Naive B cell (primary cell): ENCODE measurements at places on chromosomes 13 and 19.

DNA sequence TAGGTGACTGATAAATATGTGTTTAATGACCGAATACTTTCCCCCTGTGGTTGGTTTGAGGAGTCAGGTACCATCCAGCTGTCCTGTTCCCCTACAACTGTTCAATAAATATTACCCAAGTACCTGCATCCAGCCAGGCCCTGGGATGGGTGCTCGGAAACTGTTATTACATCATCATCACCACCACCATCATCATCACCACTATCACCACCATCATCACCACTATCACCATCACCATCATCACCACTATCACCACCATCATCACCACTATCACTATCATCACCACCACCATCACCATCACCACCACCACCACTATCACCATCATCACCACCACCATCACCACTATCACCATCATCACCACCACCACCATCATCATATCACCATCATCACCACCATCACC, 4.1 kb downstream of the NTN5 start:
- H3K36me3 ChIP-seq: no peaks in the 10 kb centered on the region
- no peak for DNase-seq
- H3K4me3 ChIP-seq: no peak overlapping the region
- H3K27me3 ChIP-seq: no peaks in the 10 kb centered on the region

DNA sequence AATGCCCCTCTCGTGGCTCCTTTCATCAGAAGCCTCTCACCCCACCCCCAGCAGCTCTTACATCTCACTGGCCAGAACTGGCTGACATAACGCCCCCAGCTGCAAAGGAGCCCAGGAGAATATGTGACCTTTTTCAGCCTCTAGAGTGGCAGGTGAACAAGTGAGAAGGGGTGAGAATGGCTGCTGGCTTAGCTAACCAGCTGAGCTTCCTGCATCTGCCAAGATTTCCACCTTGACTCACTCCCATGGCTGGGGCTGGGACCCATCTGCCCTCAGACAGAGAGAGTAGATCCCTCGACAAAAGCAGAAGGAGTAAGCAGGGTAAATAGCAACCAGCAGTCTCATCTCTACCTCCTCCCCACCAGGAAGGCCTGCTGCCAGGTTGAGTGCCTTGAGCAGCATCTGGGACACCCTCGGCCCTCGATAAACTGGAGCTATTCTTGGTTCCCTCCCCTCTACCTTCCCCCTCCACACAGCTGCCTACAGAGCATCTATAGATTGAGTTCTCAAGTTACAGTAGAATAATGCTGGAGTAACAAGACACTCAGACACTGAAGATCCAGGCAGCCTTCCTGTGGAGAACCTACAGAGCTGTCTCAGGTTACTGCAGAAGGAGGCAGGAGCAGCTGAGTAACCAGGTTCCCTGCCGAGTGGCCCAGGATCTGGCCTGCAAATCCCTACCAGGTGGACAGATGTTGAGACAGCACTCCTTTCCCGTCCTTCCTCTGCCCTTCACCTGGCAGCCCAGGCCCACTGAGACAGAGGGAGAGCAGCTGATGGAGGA, 15.5 kb downstream of the KASH5 start:
- H3K36me3 ChIP-seq: no peaks in the 10 kb centered on the region
- H3K4me1 ChIP-seq: peaks cover 23% of the 10 kb centered on the region
- H3K27ac ChIP-seq: peak overlapping the region; percentile 94
- peaks cover 2% of the 10 kb centered on the region for H3K27me3 ChIP-seq
- peak; percentile 32 for DNase-seq
- H3K4me3 ChIP-seq: no peak overlapping the region

GRCh38 chr13:28089065-28089464, 11.3 kb downstream of the FLT3 start:
- peaks cover 7% of the 10 kb centered on the region for H3K4me1 ChIP-seq
- H3K27ac ChIP-seq: no peak overlapping the region
- no peak overlapping the region for H3K4me3 ChIP-seq
- no peaks in the 10 kb centered on the region for H3K36me3 ChIP-seq

GRCh38 chr13:28628241-28628640, 30.7 kb upstream of the POMP start:
- peaks cover 23% of the 10 kb centered on the region for H3K4me1 ChIP-seq
- H3K36me3 ChIP-seq: no peaks in the 10 kb centered on the region
- no peak overlapping the region for H3K4me3 ChIP-seq
- no peak overlapping the region for H3K27ac ChIP-seq
- no peaks in the 10 kb centered on the region for H3K27me3 ChIP-seq

DNA sequence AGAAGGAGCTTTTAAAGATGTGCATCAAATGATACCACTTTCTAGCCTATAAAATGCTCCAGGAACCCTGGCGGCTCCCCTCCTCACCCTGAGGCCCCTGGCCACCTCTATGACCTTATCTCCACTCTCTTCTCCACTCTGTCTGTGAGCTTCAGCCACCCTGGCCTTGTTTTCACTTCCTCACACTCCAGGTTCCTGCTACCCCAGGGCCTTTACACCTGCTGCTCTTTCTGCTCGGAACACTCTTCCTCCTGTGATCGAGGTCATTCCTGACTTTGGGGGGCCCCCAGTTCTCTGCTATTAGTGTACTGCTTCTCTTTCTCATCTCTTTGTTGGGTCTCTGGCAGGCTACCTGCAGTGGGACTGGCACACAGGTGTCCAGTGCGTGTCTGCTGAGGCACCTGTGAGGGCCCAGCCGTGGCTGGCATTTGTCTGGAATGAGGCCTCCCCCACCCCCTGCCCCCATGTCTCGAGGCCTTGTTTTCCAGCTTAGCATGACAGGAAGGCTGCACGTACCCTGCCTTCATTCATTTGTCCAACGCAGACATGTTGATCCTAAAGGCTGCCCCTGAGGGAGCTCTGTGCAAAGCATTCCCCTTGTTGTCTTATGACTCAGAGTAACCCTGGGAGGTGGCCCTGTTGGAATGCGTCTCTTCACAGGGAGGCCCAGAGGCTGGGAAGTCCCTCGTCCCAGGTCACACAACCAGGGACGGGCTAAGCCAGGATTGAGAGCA, 2.3 kb downstream of the DDA1 start:
- no peaks in the 10 kb centered on the region for H3K27me3 ChIP-seq
- H3K36me3 ChIP-seq: no peaks in the 10 kb centered on the region
- peak overlapping the region; percentile 85 for H3K4me3 ChIP-seq
- DNase-seq: no peak

GRCh38 chr19:6721773-6722172, 1.3 kb upstream of the C3 start:
- H3K4me3 ChIP-seq: peak overlapping the region; percentile 73
- no peaks in the 10 kb centered on the region for H3K36me3 ChIP-seq
- peak; percentile 50 for DNase-seq

DNA sequence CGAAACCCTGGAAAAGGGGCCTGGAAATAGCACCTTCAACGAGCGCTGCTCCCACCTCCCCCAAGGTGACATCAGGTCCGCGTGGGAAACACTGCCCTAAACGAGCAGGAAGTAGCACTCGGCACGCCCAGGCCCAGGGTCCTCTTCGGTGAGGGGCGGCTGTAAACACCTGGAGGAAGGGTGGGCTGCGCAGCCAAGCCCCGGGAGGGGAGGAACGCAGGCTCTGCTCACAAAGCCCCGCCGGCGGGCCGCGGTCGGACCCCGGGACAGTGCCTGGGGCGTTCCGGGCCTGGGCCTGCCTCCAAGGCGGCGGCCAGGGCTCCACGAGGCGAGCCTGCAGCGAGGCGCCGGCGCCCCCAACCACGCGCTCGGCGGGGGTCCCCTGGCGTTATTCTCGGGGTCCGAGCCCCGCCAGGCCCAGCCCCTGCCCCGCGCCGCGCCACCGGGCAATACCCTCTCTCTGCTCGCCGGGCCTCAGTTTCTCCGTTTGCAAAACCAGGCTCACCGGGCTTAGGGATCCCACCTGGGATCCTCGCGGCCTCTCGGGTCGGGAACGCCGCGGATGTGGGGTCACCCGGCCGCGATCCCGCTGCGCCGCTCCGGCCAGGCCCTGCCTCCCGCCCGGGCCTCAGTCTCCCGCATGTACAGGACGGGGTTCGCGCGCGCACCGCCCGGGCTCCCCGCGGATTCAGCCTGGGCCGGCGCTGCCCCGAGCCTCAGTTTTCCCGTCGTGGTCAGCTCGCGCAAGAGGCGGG, 630 bp downstream of the RNF126 start:
- H3K27ac ChIP-seq: peak overlapping the region; percentile 89
- H3K27me3 ChIP-seq: peaks cover 6% of the 10 kb centered on the region
- no peaks in the 10 kb centered on the region for H3K36me3 ChIP-seq
- H3K4me1 ChIP-seq: peaks cover 52% of the 10 kb centered on the region
- peak overlapping the region; percentile 98 for H3K4me3 ChIP-seq

DNA sequence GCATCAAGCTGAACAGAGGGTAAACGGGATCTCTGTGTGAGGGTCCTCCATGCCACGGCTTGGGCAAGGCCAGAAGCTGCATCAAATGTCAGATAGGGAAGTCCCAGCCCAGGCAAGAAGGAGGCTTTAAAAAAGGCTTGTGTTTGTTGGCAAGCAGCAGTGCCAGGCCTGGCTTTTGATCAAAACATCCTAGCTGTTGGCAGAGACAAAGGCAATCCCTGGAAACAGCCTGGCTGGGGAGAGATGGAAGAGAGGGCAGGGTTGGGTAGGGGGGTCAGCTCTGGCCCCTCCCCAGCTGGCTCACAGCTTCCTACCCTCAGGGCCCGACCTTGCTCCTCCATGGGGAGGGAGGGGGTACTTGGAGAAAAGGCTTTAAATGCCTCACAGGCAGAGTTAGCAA, 61.8 kb upstream of the KCTD15 start:
- H3K36me3 ChIP-seq: no peaks in the 10 kb centered on the region
- no peak for DNase-seq
- H3K27ac ChIP-seq: no peak overlapping the region
- H3K4me1 ChIP-seq: no peaks in the 10 kb centered on the region
- H3K4me3 ChIP-seq: no peak overlapping the region
- H3K27me3 ChIP-seq: peaks cover 24% of the 10 kb centered on the region

GRCh38 chr19:49589502-49589905, 1.5 kb upstream of the PRR12 start:
- H3K27ac ChIP-seq: peak overlapping the region; percentile 85
- peaks cover 26% of the 10 kb centered on the region for H3K4me1 ChIP-seq
- H3K27me3 ChIP-seq: no peaks in the 10 kb centered on the region
- no peaks in the 10 kb centered on the region for H3K36me3 ChIP-seq

- no peak overlapping the region for H3K4me3 ChIP-seq
- H3K27ac ChIP-seq: no peak overlapping the region
- DNase-seq: no peak
- H3K27me3 ChIP-seq: peaks cover 1% of the 10 kb centered on the region
- peaks cover 6% of the 10 kb centered on the region for H3K4me1 ChIP-seq
Measured at GRCh38 chr13:48662226-48662625, 8.5 kb downstream of the CYSLTR2 start.

DNA sequence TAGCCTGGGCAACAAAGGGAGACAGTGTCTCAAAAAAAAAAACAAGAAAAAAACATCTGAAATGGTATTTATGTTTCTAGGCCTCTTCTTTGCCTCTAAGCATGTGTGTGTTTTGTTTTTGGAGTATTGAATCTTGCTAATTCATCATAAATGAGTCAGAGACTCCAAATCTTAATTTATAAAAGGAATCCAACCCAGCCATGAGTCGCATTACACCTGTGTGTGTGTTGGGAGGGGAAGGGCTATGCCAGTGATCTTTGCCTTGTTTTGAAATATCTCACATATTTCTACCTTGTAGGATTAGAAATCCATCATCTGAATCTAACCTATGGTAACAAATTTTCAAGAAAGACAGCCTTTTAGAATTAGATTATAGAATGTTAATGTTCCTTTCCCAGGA, 4.0 kb downstream of the ZNF331 start:
- no peak overlapping the region for H3K4me3 ChIP-seq
- H3K27me3 ChIP-seq: no peaks in the 10 kb centered on the region
- H3K4me1 ChIP-seq: peaks cover 13% of the 10 kb centered on the region

- H3K27me3 ChIP-seq: no peaks in the 10 kb centered on the region
- peaks cover 8% of the 10 kb centered on the region for H3K36me3 ChIP-seq
- no peaks in the 10 kb centered on the region for H3K4me1 ChIP-seq
Measured at GRCh38 chr13:52034616-52035226, 10.2 kb downstream of the UTP14C start.

DNA sequence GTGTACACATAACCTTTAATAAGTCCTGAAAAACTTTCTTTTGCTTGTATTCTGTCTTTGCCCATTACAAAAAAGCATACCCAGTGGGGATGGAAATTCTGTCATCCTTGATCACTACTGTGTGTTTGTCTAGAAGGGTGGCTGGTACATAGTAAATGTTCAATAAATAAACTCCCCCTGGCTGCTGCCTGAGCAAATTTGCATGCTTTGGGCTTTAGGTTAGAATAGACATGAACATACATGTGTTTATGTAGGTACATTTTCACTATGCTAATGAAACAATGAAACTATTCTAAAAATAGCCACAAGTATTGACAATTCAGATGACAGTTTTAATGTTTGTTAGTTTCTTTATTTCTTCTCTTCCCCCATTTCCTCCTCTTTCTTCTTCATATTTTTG, 36.1 kb downstream of the TNFSF13B start:
- no peaks in the 10 kb centered on the region for H3K27me3 ChIP-seq
- no peaks in the 10 kb centered on the region for H3K4me1 ChIP-seq
- DNase-seq: no peak

- no peak for DNase-seq
- no peak overlapping the region for H3K4me3 ChIP-seq
- H3K27ac ChIP-seq: no peak overlapping the region
- peaks cover 10% of the 10 kb centered on the region for H3K27me3 ChIP-seq
- H3K36me3 ChIP-seq: peaks cover 21% of the 10 kb centered on the region
Measured at GRCh38 chr19:36257520-36257876, 42.6 kb downstream of the ZNF146 start.

DNA sequence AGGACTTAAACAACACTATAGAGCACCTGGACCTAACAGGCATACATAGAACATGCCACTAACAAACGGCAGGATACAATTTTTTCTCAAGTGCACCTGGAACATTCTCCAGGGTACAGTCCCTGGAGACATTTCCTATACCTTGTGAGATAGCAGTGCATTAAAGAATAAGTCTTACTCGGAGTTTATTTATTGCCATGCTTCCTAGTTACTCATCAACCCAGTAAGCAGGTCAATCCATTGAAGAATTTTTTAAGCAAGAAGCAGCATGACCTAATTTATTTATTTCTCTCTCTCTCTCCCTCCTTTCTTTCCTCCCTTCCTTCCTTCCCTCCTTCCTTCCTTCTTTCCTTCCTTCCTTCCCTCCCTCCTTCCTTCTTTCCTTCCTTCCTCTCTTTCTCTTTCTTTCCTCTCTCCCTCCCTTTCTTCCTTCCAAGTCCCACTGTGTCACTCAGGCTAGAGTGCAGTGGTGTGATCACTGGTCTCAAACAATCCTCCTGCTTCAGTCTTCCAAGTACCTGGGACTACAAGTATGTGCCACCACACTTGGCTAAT, 6.6 kb upstream of the TFDP1 start:
- no peaks in the 10 kb centered on the region for H3K4me1 ChIP-seq
- H3K36me3 ChIP-seq: peaks cover 5% of the 10 kb centered on the region
- peaks cover 10% of the 10 kb centered on the region for H3K27me3 ChIP-seq
- DNase-seq: no peak
- H3K4me3 ChIP-seq: no peak overlapping the region

- peak; percentile 56 for DNase-seq
- peaks cover 7% of the 10 kb centered on the region for H3K36me3 ChIP-seq
- H3K27ac ChIP-seq: peak overlapping the region; percentile 96
- peaks cover 62% of the 10 kb centered on the region for H3K4me1 ChIP-seq
- no peaks in the 10 kb centered on the region for H3K27me3 ChIP-seq
- peak overlapping the region; percentile 98 for H3K4me3 ChIP-seq
Measured at GRCh38 chr19:48962029-48962848, 2.9 kb upstream of the FTL start.
